IMR-90 (cell line): ENCODE measurements at places on chromosomes 11 and 22. TPM values are rescaled to one million over a fixed set of nuclear protein-coding genes. Genes with fewer than 3 reads are reported as not detected.

GAB4 gene
- not detected in 2 replicates for total RNA-seq

RFPL3 gene
- not detected in 2 replicates for total RNA-seq

KRTAP5-11 gene
- total RNA-seq: not detected in 2 replicates

SCGB1C1 gene
- total RNA-seq: not detected in 2 replicates

OR4D5 gene
- not detected in 2 replicates for total RNA-seq

ADM2 gene
- 0.18 and 0.28 TPM in 2 replicates for total RNA-seq

ART1 gene
- not detected in 2 replicates for total RNA-seq

SLC22A8 gene
- total RNA-seq: not detected in 2 replicates

POU2F3 gene
- under 0.01 TPM in 1 of 2 replicates, not detected in the other for total RNA-seq

RAB38 gene
- total RNA-seq: 6.4 and 6.5 TPM in 2 replicates

INPP5J gene
- total RNA-seq: 0.28 and 0.36 TPM in 2 replicates

ZNF280B gene
- 1.4 and 1.9 TPM in 2 replicates for total RNA-seq

OR51E2 gene
- 0.56 and 0.72 TPM in 2 replicates for total RNA-seq

TRIM51 gene
- not detected in 2 replicates for total RNA-seq

OR52E6 gene
- total RNA-seq: not detected in 2 replicates

IGLL5 gene
- total RNA-seq: not detected in 2 replicates

TRIM77 gene
- not detected in 2 replicates for total RNA-seq

TUB gene
- 10.8 and 12.9 TPM in 2 replicates for total RNA-seq

LIN7C gene
- total RNA-seq: 25.5 and 58.3 TPM in 2 replicates

DGCR6 gene
- 0.54 and 0.56 TPM in 2 replicates for total RNA-seq

MS4A2 gene
- not detected in 2 replicates for total RNA-seq

SIK3 gene
- 8.2 and 17.2 TPM in 2 replicates for total RNA-seq

APOL4 gene
- not detected in 2 replicates for total RNA-seq

FAT3 gene
- total RNA-seq: 2.2 and 2.9 TPM in 2 replicates

LMO2 gene
- not detected in 2 replicates for total RNA-seq

MIOX gene
- not detected in 2 replicates for total RNA-seq

TENM4 gene
- 9.0 and 9.2 TPM in 2 replicates for total RNA-seq

SCN2B gene
- under 0.01 TPM in 2 replicates for total RNA-seq

SGSM1 gene
- total RNA-seq: not detected in 2 replicates

PRRG4 gene
- total RNA-seq: not detected in 2 replicates

SPTBN2 gene
- total RNA-seq: 0.18 and 0.56 TPM in 2 replicates
